ENCODE measurements at places on chromosomes 13 and 19.

DNA sequence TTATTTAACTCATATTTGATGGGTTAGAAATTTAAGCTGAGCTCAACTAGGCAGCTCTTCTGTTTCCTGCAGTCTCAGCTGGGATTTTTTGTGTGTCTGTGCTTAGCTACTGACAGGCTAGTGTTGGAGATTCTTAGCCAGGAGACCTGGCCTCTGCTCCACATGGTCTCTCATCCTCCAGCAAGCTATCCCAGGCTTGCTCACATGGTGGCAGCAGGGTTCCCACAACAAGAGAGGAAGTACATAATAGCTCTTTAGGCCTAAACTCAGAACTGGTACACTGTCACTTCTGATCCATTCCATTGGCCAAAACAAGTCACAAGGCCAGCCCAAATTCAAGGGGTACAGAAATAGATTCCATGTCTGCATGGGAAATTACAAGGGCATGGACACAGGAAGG, 406.2 kb downstream of the SUCLA2 start:
- no peak for DNase-seq

DNA sequence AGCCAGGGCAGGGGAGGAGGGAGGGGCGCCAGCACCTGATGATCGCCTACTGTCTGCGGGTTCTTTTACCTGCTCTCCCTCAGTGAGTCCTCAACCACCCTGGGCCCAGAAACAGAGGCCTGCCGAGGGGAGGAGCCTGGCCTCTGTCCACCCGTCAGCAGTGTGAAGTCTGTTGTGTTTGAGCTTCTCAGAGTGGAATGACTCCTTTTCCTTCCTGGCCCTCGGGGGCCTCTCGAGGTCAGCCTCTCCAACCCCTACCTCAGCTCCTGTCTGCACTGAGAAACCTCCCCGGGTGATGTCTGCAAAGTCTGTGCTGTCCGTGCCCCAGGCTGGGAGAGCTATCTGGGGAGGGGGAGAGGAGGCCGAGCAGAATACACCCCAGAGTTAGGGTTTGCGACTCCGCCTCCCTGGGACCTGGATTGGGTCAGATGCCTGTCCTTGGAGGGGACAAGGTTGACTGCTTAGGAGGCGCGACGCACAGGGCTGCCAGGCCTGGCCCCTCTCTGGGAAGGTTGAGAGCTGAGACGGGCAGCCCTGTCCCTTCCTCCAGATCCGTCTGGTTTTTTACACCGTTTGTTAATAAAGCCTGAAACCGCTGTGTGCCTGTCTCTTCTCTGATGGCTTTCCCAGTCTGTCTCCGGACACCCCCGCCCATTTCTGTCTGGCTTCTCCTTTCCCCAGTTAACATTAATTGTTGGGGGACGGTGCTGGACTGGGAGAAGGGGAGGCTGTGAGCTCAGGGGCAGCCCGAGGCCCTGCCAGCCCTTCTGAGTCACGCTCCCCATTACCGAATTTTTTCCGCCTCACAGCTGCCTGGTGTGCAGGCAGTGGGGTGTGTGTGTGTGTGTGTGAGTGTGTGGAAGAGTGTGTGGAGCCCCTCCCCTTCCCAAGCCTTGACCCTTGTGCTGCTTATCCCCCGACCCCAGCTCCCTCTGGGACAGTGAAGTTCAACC, 989 bp upstream of the SSC5D start:
- DNase-seq, result peak; percentile 94

DNA sequence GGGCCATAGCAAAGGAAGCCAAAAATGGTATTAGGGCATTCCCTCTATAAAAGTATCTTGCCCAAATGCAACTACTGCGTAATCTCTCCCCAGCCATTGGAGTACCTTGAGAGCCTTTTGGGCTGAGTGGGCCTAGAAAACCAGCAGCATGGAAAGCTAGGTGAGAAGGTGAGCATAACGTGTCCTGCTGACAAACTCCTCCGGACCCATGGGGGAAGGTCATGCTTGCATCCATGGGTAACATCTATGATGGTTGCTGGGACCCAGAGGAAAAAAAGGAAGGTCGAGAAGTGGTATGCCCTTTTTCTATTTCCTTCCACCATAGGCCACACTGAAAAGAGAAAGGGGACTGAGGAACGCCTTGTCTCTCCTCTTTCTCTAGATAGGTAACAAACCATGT, 57.4 kb downstream of the ZNF728 start:
- no peak for DNase-seq

DNA sequence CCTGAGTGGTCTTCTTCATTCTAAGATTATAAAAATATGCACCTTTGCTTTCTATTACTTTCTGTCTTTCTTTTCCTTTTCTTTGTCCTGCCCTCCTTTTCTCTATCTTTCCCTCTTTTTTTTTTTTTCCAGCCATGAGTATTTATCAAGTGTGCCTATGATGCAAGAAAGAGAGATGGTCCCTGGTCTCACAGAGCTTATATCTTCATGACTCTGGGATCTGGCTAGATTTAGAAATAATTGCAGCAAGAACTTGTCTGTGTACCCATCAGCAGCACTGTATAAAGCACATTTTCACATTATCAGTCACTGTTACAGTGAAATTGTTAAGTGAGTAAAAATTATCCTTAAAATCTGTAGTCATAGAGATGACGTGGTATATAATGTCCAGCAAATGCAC, 31.6 kb upstream of the GAS6 start:
- DNase-seq, result no peak

DNA sequence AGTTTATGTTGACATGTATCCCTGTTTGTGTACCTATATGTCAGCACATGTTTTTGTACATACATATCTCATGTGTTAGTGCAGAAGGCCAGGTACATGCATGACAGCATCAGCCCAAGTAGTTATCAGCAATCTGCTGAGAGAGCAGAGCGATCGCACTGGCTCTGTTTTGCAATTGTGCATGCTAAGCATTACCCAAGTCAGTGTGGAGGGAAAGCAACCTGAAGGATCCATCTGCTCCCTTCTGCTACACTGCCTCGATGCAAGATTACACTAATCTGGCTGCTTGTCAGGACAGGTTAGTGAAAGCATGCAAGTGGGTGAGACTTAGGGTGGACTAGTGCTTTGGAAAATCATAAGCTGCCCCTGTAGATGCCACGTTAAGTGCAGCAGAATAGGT, 211.8 kb downstream of the PCCA start:
- DNase-seq, result no peak

GRCh38 chr13:30752201-30752797, 17.0 kb downstream of the ALOX5AP start:
- no peak for DNase-seq

DNA sequence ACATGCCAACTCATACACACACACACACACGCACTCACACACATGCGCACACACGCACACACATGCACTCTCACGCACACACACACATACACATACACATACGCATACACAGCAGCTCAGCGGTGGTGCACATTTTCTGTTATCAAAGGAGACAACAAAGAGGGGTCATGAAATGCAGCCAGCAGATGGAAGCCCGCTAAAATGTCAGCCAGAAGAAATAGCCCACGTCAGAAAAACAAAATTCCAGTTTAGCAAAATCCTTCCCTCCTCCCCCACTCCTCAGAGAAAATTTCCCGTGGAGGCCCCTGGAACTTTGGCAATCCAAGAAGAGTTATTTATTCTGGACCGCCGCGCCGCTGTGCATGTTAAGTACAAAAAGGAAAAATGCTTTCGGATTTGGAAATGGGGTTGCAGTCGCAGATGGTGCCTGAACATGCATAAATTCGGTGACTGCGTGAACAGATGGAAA, 114.6 kb upstream of the VSTM2B start:
- no peak for DNase-seq

DNA sequence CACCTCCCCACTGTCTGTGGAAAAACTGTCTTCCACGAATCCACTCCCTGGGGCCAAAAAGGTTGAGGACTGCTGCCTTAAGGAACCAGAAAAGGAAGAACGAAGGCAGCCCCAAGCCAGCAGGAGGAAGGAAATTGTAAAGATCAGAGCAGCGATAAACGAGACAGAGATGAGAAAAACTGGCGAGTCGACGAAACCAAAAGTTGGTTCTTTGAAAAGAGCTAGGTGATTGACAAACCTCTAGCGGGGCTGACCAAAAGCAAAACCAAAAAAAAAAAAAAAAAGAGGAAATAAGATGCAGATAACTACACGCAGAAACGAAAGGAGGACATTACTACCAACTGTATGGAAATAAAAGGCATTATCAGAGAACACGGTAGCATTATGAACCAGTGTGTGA, 76.9 kb downstream of the GADD45B start:
- peak; percentile 74 for DNase-seq

GRCh38 chr19:4568886-4569285, 9.4 kb upstream of the SEMA6B start:
- DNase-seq, result no peak

- no peak for DNase-seq
Measured at GRCh38 chr19:2171349-2172145, 7.8 kb downstream of the DOT1L start.

DNA sequence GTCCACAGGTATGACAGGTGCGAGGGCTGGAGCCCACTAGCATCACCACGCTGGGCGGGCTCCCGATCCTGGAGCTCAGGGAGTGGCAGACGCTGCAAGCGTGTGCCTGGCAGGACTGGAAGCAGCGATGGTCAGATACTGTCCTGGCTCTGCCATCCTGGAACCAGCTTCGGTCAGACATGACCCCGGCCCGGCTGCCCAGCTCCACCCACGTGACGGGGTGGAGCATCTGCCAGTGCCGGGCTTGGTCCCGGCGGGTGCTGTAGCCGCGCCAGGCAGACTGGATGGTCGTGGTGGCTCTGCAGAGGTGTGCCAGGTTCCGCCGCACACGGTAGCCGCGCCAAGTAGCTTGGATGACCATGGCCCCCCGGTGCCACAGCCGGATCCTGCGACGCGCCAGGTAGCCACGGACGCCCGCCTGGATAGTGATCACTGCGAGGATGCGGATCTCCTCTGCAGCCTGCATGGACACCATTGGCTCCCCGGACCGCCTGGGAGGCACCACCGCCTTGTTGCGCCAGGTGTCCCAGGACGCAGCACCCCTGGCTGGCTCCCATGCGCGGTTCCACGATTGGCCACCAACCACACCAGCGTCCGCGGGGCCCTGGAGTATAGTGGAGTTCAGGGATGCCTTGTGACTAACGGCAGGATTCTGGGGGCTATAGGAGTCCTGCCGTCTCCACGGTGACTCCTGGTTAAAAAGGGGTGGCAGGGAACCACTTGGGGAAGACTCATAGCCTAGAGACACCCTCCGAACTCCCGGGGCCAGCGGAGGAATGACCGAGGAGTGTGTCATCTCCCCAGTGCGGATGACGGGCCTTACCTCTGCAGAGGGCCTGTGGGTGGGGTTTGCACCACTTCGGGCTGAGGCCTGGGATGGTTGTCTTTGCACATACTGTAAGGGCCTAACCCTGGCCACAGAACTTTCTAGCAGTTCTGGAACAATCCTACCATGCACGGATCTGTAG, 16.5 kb downstream of the IQCN start:
- DNase-seq, result no peak

GRCh38 chr13:31797154-31797775, 57.9 kb downstream of the RXFP2 start:
- DNase-seq, result peak; percentile 55

DNA sequence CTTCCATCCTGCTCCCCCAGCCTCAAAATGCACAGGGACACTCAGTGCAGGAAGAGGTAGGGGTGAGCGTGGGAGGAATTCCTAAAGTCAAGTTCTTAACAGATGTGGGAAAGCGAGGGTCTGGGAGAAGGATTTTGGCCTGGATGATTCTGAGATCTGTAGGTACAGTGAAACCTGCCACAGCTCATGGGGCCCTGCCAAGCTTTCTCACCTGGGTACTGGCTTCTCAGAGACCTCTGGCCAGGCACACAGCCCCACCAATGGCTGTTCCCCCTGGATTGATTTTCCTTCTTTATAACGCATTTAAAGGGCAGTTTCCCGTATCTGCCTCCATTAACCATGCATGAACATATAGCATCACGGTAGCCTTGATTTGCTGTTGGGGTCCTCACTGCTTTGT, 47.0 kb upstream of the GSX1 start:
- DNase-seq, result no peak

DNA sequence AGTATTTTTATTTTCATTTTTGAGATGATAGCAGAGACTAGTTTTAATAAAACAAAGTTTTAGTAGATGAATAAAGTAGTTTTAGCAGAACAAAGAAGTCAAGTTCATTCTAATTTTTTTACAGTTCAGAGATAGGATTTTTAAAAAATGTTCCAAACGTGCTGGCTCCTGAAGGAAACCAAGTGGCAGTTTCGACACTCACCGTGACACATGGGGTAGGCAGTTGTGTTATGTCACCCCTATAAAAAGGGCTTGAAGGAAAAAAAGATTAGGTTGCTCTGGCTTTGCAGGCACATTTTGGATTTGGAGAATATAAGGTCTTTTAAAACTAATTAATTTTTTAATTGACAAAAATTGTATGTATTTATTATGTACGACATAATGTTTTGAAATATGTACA, 305.2 kb downstream of the NDFIP2 start:
- DNase-seq, result no peak

DNA sequence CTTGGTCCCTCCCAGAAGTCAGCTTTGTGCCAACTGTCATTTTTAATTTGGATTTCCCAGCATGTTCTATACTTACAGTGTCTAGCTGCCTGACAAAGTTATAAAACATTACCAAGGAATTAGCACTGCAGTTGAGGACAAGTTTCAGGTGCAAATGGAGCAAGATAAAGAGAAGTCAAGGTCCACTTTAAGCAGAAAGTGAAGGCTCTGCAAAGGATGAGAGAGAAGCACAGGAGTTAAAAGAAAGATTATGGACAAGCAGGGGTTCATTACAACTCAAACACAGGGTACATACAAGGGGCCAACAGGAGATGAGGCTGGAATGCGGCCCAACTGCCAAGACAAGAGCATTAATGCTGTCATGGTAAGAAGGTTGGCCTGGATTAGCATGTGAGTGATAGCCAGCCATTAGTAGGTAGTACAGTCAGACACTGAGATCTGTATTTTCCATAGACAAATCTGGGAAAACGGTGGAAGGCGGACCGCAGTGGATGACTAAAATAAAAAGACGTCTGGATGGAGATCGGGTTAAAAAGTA, 17.6 kb downstream of the UBL3 start:
- no peak for DNase-seq

DNA sequence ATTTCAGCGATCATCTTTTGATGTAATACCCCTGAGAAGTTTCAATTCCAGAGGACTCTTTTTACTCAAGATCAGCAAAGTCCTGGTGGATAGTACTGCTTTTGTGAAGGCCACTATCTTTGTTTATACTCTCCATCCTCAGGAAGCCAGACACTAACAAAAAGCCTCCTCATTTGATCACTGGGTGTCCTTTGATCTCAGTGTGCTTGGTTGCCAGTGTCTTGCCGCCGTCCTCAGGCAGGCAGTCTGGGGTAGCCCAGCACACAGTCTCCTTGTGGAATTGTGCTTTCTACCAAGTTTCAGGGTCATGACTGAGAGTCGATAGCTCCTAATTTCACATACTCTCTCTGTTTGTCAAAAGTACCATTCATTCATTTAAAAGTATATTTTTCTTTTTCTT, 762.2 kb downstream of the EFNB2 start:
- no peak for DNase-seq

- DNase-seq, result no peak
Measured at GRCh38 chr19:29672933-29673336, 7.7 kb downstream of the PLEKHF1 start.

- peak; percentile 51 for DNase-seq
Measured at GRCh38 chr13:33228648-33229445, 56.7 kb downstream of the STARD13 start.

Measured in A172 (cell line).